ENCODE measurements at places on chromosomes 11 and 22.

DNA sequence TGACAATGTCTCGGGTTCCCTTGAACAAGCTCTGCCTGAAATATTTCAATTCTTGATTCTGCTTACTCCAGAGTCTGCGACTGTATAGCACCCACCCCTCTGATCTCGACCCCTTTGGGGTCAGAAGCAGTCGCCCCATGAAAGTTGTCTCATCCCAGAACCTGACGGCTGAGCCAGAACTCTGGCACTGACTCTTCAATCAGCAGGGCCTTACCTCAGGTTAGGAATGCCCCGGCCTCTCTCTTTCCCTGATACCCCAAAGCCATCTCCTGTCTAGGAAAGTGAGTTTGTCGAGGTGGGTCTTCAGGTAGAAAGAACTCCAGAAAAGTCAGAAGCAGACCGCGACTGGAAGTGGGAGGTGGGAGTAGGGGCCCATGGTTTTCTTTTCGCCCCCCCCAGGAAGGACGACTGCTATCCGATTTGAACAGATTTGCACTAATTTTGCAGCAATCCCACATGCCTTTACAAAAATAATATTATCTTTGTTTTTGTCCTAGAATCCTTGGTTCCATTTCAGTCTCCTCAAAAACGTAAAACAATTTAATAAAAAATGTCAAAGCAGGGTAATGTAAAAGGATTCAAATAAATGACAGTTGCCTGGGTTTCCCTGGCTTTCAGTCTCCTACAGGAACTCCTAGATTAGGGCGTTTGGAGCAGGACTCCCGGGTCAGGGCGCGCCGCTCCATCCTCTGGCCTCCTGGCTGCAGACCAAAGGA, 898 bp upstream of the ROBO3 start:
- DNase-seq: no peak

GRCh38 chr11:35981581-35981980, 37.7 kb downstream of the LDLRAD3 start:
- DNase-seq: no peak

- DNase-seq: no peak
These were observed 863.6 kb downstream of the FAM181B start for GRCh38 chr11:81870066-81870412.

- DNase-seq: no peak
These were observed 254.3 kb upstream of the SESN3 start for GRCh38 chr11:95485115-95485900.

DNA sequence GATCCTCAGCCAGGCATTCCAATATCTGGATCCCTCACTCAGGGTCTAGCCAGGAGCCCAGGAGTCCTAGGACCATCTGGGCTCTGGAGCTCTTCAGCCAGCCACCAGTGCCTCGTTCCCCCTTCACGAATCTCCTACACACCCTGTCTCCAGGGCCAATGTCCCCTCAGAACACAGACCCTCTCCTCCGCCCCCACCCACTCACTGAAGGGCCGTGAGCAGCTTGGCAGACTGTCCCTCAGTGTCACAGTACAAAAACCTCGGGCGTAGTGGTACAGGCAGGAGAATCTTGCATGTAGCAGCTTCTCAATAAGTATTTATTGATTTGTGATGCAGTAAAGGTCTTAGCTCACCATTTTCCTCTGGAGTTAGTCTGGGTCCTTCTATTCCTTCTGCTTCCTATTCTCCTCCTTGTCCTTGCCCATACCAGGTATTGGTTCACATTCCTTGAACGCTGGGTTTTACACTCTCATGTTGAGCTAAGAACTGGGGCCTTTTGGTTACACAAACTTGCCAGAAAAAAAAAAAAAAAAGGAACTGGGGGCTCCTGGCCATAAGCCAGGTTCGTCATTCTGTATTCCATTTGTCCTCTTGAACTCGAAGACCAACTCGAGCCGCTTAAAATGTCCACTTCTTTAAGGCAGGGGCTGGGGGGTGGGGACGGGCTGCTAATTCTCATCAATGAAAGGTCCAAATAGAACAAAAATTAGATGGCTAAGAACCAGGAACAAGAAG, 2.3 kb downstream of the CXCR5 start:
- DNase-seq: no peak

- no peak for DNase-seq
These were observed 55.3 kb upstream of the PRR5 start for GRCh38 chr22:44646668-44647067.

DNA sequence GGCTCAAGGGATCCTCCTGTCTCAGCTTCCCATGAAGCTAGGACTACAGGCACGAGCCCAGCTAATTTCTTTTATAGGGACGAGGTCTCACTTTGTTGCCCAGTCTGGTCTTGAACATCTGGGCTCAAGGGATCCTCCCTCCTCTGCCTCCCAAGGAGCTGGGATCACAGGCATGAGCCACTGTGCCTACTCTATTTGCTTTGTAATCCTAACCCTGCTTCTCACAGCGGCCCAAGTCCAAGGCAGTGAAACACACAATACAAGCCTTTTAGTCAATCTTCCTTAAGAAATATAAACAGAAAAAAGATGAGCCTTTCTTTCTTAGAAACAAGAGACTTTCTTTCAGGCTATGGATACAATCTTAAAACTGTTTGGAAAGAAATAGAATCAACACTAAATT, 115.2 kb upstream of the SORL1-AS1 start:
- DNase-seq: no peak

DNA sequence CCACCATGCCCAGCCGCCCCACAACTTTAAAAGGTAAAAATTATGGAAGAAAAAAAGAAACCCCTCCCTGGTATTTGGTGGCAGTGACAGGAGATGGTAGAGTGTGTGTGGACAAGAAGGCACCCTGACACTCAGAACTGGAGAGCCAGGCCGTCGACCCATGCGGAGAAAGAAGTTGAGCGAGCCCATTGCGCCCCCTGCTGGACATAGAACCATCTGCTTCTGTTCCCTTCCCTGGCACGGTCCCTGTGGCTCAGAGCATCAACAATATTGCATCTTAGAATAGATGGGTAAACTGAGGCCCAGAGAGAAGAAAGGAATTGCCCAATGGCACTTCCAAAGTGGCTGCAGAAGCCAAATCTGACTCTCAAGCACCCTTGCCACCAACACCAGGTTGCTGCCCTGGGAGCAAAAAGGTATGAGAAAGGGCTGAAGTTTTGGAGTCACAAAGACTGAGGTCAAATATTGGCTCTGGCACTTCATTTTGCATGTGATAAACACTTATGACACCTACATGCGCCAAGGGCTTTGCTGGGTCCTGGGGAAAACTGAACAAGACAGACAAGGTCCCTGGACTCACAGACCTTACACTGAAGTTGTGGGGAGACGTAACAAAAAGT, 8.6 kb downstream of the MRPL11 start:
- DNase-seq: peak; percentile 75

DNA sequence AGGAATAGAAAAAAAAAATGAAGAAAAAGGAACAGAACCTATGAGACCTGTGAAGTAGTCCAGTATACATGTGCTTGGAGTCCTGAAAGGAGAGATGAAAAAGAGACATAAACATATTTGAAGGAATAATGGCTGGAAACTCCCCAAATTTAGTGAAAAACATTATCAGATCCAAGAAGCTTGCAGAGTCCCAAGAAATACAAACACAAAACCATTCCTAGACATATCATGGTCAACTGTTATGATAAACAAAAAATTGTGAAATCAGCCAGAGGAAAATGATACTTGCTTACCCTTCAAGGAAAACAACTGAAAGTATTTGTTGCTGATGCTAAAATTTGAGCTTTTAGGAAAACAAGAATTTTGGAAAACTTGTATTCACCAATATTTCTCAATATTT, 250.1 kb downstream of the DDX10 start:
- no peak for DNase-seq

GRCh38 chr11:80816966-80817365, 1376.1 kb upstream of the TENM4 start:
- DNase-seq: no peak

DNA sequence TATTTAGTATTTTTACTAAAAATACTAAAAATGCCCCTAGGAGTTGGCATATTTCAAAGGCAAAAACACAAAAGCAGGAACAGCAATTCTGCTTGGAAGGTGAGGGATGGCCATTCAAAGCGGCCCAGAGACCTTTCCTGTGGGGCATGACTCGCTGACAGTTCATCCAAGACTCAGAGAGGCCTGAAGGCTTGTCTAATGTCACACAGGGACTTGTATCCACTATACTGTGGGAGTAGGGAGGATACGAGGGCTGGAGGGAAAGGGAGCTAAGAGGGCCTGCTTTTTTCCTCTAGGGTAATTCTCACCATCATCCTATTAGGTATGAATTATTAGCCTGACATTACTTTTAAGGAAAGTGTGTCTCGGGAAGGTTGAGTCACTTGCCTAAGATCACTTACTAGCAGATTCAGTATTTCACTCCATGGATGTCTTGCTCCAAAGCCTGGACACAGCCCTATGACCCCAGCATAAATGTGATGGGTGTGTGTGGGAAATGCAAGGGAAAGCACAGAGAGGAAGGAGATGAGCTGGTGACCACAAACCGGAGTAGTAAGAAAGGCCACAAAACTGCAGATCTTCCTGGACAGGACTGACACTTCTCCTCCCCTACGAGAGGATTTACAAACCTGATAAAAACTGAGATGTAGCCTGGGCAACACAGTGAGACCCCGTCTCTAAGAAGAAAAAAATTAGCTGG, 16.7 kb upstream of the UCP3 start:
- no peak for DNase-seq

- DNase-seq: no peak
These were observed 78.5 kb downstream of the MORC2 start for GRCh38 chr22:30889996-30890480.

DNA sequence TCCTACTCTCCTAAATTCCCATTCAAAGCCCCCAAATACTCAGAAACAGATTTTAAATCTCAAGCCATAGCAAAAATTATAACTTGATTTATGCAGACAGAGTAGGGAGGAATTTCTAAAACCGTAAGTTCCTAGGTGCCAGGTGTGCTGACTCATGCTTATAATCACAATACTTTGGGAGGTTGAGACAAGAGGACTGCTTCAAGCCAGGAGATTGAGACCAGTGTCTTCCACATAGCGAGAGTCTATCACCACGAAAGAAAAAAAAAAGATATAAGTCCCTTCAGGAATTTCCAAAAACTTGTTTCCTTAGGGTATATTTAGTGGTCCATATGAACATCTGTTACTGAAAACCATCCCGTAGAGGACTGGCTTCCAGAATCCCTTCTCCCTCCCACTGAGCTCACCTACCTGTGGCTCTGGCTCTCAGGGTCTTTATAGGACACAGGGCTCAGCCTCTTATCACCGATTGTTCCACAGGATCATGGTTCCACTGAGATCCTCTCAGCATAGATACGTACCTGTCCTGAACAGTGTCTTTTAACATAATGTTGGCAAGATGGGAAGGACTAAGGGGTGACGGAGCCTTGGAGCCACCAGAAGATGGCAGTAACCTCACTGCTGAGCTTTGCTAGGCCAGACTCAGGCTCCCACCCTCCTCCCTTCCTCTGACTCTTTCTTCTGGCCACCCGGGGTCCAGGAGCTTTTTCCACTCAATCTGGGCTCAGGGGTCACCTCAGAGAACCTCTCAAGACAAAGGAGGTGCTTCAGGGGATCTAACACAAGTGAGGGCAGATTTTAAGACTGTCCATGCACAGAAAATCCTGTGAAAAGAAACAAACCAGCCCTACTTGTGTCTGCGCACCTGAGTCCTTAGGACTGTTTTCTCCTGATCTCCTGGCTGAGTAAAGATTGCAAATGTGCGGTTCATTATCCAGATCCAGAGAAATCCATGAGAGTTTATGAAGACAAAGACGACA, 117.5 kb upstream of the TOP3B start:
- no peak for DNase-seq

- no peak for DNase-seq
These were observed 1.7 kb downstream of the ABTB2 start for GRCh38 chr11:34356130-34356529.

GRCh38 chr11:126186708-126187529, 24.5 kb downstream of the RPUSD4 start:
- no peak for DNase-seq

DNA sequence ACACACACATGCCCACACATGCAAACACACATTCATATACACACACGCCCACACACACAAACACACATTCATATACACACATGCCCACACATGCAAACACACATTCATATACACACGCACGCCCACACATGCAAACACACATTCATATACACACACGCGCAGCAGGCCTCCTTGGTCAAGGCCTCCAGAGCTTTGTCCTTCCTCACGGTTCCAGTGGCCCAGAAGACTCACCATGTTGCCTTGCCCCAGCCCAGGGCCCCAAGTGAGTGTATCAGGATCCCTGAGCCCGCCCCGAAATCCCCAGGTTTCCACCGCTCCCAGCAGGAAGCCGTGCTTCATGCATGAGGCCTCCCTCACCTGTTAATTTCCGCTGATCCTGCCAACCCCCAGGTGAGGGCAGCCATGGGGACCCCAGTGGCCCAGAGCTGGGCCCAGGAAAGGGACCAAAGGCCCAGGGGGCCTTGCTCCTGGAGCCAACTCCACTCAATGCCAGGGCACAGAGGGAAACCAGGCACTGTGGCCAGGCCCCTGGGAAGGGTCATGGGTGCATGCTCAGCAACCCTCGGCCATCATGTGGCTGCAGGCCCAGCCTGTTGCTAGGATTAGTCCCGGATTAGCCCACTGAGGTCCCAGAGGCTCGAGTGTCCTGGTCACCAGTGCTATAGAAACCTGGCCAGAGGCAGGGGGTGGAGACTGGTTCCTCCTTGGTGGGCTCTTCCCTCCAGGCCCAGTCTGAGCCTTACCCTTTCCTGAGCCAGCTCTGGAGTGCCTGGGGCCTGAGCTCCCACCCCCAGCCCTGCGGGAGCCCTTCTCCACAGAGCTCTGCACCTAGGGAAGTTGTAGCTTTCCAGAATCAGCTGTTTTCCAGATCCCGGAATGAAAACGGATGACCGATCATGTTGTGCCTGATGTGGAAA, 34.4 kb downstream of the IGF2 start:
- DNase-seq: no peak

- DNase-seq: no peak
These were observed 224.4 kb upstream of the MTNR1B start for GRCh38 chr11:92744929-92745585.

DNA sequence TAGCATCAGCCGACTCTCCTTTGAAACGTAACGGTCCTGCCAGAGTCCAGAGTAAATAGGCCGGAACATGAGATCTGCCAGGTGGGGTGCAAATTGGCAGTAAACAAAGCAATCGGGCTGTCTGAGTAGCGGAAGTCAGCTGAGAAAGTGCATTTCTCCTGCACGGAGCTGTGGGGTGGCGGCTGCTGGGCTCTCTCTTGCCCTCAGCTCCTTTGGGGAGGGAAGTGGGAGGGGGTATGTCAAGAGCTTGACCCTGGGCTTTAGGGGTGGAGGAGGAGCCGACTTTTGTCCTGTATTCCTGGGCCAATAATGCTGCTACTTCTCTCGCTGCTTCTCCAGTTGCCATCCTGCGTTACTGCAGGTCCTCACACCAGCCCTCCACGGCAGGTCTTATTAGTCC, 11.6 kb downstream of the GRIK4 start:
- no peak for DNase-seq
